ENCODE measurements at places on chromosomes 6 and 20.

- DNase-seq: no peak
Measured at GRCh38 chr20:17768271-17768670, 68.5 kb downstream of the BANF2 start.

DNA sequence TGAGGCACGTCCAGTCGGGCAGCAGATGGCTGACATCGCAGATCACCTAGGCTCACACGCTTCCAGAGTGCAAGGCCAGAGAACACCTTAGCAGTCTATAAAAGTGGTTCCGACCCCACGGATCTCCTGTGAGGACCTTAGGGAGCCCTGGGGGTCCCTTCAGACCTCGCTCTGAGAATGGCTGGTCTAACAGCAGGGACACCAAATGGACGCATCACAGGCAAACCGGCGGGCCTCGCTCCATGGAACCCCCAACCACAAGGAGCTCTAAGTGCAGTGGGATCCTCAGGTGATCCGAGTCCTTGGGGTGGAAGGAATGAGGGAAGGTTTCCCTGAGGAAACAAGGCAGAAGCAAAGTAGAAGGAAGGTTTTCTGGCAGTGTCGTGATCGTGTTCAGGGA, 135.4 kb downstream of the SMOC2 start:
- DNase-seq: no peak

DNA sequence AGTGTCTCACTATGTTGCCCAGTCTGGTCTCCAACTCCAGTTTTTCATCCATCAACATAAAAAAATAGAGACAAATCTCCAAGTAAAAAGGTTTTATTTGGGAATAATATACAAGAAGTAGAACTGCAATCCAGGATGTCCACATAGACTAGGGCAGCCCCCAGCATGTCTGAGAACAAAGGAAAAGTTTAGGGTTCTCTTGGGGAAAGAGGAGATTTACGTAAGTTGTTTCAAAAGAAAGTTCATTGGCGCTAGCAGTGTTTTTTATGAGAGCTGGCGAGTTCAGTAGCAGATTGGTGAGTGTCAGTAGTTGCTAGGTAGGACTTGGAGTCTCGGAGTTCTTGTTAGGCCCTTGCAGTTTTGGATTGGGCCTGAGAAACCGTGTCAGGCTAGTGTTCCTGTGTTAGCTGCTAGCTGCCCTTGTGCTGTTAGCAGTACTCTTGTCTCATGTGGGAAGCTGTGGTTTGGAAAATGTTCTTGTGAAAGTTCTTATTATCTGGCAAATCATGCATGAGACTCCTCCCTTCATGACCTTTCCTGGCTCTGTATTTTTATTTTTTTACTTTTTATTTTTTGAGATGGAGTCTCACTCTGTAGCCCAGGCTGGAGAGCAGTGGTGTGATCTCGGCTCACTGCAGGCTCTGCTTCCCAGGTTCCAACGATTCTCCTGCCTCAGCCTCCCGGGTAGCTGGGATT, 24.7 kb downstream of the TTLL9 start:
- no peak for DNase-seq

DNA sequence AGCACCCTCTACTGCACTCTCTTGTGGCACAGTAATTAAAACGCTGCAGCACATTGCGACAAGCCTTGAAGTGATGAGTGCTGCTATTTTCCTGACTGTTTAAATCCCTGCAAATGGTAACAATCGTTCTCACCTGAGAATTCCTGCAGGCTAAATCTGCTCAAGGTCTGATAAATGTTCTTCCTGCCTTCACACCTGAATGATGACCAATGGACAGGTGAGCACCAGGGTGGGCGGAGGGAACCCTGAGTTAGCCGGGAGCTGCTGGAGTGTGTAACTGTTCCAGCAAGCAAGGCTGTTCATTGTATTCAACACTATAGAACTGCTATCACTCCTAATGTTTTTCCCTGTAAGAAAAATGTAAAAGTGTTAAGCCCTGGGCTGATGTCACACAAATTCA, 4.0 kb downstream of the DACT2 start:
- DNase-seq: no peak

DNA sequence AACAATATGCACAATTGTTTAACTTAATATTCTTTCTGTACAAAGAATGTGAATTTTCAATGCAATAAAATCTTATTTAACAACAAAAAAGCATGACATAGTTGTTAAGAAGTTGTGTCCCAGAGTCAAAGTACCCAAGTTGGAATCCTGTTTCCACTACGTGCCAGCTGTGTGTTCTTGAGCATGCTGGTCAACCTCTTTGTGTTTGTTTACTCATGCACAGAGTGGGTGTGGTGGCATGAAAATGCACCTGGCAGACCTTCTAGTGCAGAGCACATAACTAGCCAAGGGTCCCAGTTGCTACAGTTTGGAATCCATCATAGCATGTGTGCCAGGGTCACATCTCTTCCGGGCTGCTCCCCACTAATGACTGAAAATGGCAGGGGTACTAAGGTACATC, 24.7 kb upstream of the MOCS1 start:
- DNase-seq: no peak

DNA sequence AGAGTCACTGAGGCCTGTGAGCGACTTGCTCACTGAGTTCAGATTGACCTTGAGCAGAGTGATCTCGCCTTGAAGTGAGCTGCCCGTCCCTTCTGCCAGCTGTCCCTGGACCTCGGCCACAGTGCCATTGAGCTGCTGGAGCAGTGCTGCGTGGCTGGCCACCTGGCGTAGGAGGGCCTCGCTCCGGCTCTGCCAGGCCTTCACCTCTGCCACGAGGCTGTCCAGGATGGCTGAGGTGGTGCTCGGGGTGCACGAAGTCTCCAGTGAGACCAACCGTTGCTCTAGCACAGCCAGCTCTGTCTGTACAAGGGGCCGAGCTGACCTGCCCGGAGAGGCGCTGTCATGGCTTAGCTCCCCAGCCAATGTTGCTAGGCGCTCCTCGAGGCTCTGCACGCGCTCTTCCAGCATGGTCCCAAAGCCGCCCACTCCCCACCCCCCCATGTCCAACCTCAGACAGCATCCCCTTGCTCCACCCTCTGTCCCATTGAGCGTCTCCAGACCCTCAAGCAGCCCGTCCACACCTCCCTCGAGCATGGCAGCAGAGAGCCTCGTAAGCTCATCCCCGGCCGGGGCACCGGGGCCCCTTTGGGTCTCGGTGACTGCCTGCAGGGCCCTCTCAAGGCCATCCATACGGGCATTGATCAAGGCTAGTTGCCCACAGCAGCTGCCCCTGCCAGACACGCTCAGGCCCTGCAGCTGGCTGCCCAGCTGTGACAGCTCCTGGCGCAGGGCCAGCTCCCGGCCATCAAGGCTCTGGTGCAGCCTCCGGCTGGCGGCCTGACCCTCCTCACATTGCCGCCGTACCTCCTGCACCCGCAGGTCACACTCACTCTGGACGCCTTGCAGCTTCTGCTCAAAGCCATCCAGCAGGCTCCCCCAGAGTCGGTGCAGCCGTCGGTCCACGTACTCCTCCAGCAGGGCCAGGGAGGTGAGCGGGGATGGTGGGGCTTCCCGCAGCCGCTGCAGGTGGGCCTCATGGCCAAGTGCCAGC, 4.6 kb downstream of the EMILIN3 start:
- DNase-seq: no peak

- no peak for DNase-seq
Measured at GRCh38 chr20:57282670-57283361, 16.4 kb upstream of the BMP7 start.

- no peak for DNase-seq
Measured at GRCh38 chr20:44748005-44748370, 2.3 kb downstream of the KCNK15 start.

DNA sequence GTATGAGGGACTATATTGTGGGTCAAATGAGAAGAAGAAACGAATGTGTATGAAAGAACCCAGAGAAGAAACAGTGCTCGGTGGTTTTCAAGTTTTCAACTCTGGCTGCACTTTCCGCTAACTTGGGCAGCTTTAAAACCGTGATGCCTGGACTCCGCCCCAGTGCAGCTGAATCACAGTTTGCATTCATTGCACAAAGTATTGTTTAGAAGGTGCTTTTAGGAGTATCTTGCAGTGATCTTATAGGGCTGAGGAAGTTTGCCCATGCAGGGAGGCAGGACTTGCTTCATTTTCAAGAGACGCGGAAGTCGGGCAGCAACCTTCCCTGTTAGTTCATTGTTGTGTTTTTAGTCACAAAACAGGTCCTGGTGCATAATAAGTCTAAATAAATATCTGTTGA, 52.7 kb downstream of the RSPH3 start:
- no peak for DNase-seq

- DNase-seq: no peak
Measured at GRCh38 chr6:35776364-35777215, at the start of gene CLPSL2. CLPSL2 (plus strand) TSS chr6:35776598; CDS start chr6:35776619, 21 bp downstream.

DNA sequence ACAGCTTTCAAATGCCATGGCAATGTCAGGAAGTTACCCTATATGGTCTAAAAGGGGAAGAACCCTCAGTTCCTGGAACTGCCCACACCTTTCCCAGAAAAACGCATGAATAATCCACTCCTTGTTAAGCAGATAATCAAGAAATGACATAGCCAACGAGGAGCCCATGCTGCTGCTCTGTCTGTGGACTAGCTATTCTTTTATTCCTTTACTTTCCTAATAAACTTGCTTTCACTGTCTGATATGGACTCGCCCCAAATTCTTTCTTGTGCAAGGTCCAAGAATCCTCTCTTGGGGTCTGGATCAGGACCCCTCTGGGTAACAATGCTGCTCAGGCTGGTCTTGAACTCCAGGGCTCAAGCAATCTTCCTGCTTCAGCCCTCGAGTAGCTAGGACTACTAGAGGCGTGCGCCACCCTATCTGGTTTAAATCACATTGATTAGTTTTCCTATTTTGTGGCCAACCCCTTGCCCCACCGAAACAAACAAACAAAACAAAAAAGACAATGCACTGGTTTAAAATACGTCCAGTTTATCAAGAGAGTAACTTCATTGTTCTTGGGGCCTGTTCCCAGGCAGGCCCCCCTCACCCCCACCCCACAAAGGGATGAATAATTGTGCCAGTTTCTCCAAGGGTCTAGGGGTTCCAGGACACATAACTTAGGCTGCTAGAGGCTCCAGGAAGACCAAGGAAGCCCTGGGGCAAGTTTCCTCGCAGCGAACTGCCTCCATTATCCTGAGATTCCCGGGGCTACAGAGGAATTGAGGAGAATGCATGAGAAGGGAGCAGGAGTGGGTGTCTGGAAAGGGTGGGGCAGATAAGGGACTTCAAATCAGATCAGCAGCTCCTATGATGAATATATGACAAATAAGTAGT, 10.1 kb upstream of the AKAP12 start:
- DNase-seq: no peak

DNA sequence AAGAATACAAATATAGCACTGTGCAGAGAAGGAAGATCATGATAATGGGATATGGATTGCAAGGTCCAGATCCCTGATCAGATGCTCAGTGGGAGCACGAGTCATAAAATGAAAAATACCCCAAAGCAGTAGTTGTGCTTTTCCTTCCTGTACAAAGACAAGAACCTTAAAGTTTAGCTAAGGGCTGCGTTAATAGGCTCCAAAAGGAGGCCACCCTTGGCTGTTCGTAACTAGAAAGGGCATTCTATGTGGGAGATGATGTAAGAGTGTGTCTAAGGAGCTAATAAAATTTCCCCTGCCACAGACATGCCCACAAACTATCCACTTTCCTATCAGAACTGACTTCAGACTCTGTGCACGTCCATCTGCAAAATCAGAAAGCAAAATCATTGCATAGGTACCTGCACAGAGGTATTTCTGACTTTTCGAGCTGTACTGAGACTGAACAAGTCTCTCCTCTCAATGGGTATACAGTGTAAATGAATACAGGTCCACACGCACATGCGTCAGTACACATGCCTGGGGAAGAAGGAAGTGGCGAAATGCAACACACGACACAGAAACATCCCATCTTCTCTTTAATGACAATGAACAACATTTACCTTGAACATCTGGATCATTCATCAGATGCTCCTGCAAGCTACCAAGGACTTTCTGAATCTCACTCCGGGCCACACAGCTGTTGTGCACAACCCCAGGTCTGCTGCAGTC, 16.9 kb upstream of the ANKRD60 start:
- DNase-seq: no peak

DNA sequence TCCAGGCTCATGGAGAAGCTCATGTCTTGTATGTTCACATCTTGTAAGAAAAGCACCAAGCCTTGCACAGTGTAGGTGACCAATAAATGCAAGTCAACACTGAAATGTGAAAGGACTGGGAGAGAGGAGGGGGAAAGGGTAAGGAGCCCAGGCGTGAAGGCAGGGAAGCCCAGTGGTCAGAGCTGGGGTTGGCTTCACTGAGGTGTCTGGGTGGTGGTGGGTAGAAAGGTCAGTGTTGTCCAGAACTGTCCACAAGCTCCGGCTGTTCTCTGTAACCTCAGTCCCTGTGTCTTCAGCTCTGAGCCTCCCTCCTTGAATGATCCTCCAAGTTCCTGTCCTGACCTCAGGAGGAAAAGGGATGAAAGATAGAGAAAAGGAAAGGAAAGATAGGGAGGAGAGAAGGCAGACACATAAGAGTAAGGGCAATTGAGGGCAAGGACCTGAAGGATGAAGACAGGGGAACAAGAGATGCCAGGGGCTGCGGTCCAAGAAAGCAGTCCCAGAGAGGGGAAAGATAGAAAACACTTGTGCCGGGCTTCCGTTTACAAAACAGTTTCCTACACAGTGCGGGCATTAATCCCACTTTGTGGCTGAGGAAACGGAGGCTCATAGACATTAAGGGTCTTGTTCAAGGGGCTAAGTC, 2.4 kb upstream of the TNXB start:
- no peak for DNase-seq

DNA sequence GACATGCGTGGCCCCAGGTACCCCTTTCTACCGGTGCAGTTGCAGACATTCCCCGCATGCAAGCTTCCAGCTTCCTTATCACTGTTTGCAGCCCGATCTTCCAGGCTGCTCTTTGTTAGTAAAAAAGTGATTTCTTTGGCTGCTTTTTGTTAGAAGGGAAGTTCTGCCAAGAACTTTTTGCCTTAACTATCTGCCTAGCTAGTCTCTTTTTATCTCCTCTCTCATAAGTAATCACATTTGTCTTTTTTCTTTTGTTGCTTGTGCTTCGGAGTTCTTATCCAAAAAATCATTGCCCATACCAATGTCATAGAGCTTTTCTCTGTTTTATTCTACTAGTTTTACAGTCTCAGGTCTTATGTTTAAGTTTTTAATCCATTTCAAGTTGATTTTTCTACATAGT, 20.3 kb downstream of the FAM162B start:
- DNase-seq: no peak

- DNase-seq: peak; percentile 91
Measured at GRCh38 chr6:133609415-133610226, 279.3 kb upstream of the TCF21 start.

DNA sequence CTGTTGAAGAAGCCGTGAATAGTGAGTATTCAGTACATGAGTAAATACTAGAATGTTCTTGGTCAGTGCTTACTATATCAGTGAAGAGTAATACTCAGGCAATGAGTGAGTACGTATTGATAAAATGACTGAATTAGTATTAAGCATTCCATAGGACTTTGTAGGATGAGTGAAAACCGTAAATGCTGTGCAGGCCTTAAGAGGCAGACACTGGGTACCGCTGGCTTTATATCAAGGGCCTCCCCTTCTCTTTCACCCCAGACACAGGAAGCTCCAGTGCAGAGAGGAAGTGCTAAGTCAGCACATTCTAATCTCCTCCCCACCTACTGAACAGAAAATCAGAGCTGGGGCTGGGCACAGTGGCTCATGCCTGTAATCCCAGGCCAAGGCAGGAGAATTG, 24.2 kb downstream of the POFUT1 start:
- DNase-seq: no peak

GRCh38 chr6:42960243-42961019, at the start of gene GNMT:
GNMT (plus strand) TSS chr6:42960754; CDS start chr6:42960768, 14 bp downstream.
- DNase-seq: no peak

All from astrocyte of the cerebellum (primary cell).